Effector memory CD4-positive, alpha-beta T cell (primary cell): ENCODE measurements at places on chromosomes 2 and 18.

DNA sequence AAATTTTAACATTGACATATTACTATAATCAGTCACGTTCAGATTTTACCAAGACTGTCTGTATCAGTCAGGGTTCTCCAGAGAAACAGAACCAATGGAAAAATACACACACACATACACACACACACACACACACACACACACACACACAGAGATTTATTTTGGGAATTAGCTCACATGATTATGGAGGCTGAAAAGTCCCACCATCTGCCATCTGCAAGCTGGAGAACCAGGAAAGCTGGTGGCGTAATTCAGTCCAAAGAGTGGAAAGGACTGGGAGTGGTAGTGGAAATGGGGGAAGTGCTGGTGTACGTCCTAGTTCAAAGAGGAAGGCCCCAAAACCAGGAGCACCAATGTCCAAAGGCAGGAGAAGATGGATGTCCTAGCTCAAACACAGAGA lies 166.4 kb downstream of the AKAIN1 start:
- no peak for DNase-seq

GRCh38 chr2:74441690-74442482 lies at the start of gene RTKN:
Gene RTKN (minus strand): TSS chr2:74441937. CDS start chr2:74441816, 121 bp downstream.
- DNase-seq = no peak

GRCh38 chr2:29115797-29116781 lies 874 bp downstream of the CLIP4 start:
- peak; percentile 64 for DNase-seq

- no peak for DNase-seq
These were observed 120.1 kb upstream of the TWIST2 start for GRCh38 chr2:238727585-238728329.

- peak; percentile 26 for DNase-seq
These were observed 1.3 kb downstream of the ITM2C start for GRCh38 chr2:230865766-230866755.

GRCh38 chr2:40872580-40872979 lies 420.7 kb upstream of the SLC8A1 start:
- no peak for DNase-seq

GRCh38 chr2:28276807-28277206 lies 115.9 kb upstream of the FOSL2 start:
- no peak for DNase-seq

DNA sequence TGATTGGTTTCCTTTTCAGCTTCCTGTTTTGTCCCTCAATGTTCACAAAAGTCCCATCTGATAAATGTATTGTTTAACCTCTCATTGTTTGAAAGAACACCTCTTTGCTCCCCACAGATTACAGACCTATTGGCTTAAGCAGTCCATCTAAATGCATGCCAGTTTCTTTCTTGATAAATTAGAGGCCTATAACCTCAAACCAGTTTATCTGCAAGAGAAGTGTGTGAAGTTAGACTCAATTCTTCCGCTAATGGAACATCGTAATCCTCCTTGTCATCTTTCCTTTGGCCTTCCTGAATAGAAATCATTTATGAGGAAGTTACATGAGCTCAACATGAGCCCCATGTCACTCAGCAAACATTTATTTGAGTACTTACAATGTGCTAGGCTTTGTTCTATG lies 74.0 kb downstream of the FRZB start:
- no peak for DNase-seq

- DNase-seq = no peak
These were observed 15.0 kb downstream of the ELAC1 start for GRCh38 chr18:50982802-50983179.

DNA sequence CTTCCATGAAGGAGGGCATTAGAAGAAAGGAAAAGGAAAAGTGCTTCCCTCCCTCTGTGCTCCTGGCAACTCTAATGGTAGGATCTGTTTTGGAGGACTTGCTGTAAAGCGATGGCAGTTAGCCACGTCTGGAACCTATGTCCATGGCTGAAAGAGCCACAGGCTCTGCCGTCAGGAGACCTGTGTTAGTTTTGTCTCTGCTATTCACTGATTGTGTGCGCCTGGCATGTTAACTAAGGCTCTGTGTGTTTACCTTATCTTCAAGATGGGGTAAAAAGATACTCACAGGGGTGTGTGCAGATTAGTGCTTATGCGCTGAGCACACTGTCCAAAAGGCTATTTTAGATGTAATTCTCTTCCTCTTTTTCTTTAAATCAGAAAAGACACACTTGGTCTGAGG lies 109.8 kb upstream of the LTBP1 start:
- DNase-seq = no peak

DNA sequence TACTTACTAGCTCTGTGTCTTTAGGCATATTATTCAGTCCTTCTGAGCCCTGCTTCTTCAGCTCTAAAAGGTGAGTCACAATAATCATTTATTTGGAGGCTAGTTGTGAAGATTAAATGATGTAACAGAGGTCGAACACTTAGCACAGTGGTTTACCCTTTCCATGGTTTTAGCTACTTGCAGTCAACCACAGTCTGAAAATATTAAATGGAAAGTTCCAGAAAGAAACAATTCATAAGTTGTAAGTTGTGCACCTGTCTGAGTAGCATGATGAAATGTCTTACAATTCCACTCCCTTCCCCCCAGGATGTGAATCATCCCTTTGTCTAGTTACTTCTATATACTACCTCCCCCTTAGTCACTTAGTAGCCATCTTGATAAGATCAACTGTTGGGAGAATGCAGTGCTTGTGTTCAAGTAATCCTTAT lies 217.6 kb upstream of the THUMPD2 start:
- DNase-seq = no peak

- DNase-seq = no peak
These were observed 100.9 kb downstream of the ARL4C start for GRCh38 chr2:234395891-234396420.

DNA sequence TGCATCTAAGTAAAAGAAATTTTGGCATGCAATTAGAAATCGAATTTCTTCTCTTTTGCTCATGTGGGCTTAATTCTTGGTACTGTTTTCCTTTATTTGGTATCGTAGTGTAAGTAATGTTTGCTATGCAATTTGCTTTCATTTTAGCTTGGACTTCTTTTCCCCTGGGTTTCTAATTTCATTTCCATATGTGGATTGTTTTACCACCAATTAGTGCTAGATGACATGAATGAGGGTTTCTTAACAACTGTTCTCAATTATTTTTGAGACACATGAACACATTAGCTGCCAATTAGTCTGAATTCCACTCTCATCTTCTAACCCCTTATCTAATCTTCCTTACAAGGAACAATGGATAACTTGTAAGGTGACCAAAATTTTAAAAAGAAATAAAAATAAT lies 1047.2 kb upstream of the PIK3C3 start:
- DNase-seq = no peak

GRCh38 chr2:232872826-232873225 lies 2.8 kb downstream of the SNORC start:
- DNase-seq = no peak

GRCh38 chr2:178043266-178043665 lies 29.3 kb downstream of the PDE11A start:
- DNase-seq = no peak

DNA sequence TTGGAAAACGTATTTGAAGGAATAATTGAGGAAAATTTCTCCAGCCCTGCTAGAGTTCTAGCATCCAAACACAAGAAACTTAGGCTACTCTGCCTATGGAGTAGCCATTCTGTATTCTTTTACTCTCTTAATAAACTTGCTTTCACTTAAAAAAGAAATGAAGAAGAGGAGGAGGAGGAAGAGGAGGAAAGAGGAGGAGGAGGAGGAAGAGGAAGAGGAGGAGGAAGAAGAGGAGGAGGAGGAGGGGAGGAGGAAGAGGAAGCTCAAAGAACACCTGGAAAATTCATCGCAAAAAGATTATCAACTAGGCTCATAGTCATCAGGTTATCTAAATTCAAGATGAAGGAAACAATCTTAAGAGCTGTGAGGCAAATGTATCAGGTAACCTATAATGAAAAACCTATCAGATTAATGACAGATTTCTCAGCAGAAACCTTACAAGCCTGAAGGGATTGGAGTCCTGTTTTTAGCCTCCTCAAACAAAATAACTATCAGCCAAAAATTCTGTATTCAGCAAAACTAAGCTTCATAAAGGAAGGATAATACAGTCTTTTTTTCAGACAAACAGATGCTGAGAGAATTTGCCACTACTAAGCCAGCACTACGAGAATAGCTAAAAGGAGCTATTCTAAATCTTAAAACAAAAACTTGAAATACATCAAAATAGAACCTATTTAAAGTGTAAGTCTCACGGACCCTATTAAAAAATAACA lies 56.2 kb upstream of the DSC1 start:
- no peak for DNase-seq

GRCh38 chr2:98063291-98063854 lies 23.6 kb upstream of the VWA3B start:
- DNase-seq = no peak

DNA sequence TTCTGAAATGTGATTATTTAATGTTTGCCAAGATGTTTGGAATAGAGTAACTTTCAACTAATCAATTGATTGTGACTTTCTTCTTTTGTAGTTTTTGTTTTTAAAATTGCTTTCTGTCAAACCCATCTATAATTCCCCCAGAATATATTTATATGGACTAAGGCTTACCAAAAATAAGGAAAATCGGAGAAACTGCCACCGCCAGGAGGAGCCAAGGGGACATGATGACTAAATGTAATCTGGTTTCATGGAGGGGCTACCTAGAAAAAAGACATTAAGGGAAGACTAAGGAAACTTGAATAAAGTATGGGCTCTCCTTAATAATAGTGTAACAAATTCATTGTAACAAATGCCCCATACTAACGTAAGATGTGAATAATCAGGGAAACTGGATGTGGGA lies 19.5 kb downstream of the BOLA3 start:
- DNase-seq = no peak

DNA sequence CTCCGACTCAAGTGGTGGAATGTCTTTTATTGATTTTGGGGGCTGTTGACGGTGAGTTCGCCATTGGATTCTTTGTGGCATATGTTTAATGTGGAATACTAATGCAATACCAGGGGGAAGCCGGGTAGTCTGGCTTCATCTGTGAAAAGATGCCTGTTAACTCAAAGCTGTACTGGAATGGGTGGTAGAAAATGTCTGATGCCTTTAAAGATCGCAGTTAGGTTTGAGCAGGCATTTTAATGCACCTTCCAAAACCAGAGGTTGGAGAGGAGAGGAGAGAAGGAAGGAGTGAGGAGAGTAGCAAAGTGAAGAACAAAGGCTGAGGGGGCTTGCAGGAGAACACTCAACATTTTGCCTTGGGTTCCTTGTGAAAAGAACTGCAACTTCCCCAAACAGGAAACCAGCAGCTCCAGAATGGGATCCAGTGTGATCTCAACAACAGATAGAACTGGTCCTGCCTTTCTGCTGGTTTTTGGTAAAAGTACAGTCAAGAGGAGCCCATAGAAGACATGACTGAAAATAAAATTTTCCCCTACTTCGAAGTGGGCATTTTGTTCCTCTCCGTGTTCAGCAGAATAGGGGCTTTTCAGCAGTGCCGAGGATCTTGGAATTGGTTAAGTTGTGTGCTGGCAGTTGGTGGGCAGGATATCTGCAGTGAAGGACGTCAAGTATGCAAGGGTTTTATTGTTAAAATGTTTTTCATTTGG lies 1.5 kb downstream of the ZNF532 start:
- no peak for DNase-seq

DNA sequence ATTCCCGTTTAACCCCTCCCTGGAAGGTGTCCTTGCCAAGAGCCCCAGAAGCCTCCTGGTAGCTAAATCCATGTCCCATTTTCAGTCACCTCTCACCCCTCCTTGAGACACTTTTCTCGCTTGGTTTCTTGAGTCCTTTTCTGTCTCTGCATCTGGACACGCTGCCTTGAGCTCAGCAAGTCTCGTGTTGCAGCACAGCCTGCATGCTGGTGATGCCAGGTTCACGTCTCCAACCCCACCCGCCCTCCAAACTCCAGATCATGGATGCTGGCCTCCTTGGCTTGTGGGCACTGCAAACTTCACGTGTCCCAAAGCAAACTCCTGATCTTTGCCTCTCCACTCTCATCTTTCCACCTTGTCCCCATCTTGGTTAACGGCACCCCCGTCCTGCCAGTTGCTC lies 39.3 kb downstream of the CENPO start:
- DNase-seq = no peak

GRCh38 chr2:119011910-119012209 lies 69.9 kb downstream of the MARCO start:
- no peak for DNase-seq

GRCh38 chr2:73269686-73270465 lies 14.4 kb downstream of the FBXO41 start:
- DNase-seq = no peak

- DNase-seq = no peak
These were observed 52.9 kb downstream of the REL start for GRCh38 chr2:60934165-60934722.

DNA sequence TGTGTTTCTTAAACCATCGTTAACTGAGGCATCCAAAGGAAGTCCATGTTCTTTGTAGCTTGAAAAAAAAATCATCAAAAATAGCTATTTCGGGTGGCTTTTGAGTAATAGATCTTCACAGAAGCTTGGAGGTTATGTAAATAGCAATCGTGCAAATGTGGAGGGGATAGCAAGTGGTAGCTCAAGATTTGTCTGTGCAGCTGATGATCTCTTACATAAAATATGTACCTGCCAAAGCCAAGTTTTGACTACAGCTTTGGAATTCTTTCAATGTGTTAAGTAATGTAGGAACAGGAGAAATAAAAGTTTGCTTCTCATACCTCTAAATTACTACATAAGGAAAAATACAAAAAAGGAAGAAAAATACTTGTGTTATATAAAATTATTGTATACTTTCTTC lies 1432.0 kb downstream of the DPP10 start:
- DNase-seq = no peak

GRCh38 chr18:76640438-76640837 lies 145.4 kb upstream of the ZNF516 start:
- no peak for DNase-seq

GRCh38 chr2:29662861-29663260 lies 258.5 kb downstream of the ALK start:
- no peak for DNase-seq

- DNase-seq = no peak
These were observed 442.6 kb downstream of the CMPK2 start for GRCh38 chr2:6423157-6423556.

- DNase-seq = no peak
These were observed 138.4 kb downstream of the FAM161A start for GRCh38 chr2:61715506-61715905.

GRCh38 chr2:68100189-68100588 lies 37.4 kb upstream of the C1D start:
- no peak for DNase-seq

- no peak for DNase-seq
These were observed 112.2 kb upstream of the NT5C1B start for GRCh38 chr2:18701546-18701945.
